Astrocyte (in vitro differentiated cells and primary cell): ENCODE measurements at places on chromosomes 7 and 10.

GRCh38 chr7:607938-608337 lies 88.3 kb upstream of the PDGFA start:
- H3K4me3 ChIP-seq, result no peak overlapping the region
- DNase-seq, result no peak
- H3K36me3 ChIP-seq, result no peaks in the 10 kb centered on the region
- H3K27me3 ChIP-seq, result no peaks in the 10 kb centered on the region

- H3K4me1 ChIP-seq, result no peaks in the 10 kb centered on the region
- H3K4me3 ChIP-seq, result no peak overlapping the region
- H3K27me3 ChIP-seq, result no peaks in the 10 kb centered on the region
Measured at GRCh38 chr10:34474009-34474376, 341.1 kb downstream of the PARD3 start.

DNA sequence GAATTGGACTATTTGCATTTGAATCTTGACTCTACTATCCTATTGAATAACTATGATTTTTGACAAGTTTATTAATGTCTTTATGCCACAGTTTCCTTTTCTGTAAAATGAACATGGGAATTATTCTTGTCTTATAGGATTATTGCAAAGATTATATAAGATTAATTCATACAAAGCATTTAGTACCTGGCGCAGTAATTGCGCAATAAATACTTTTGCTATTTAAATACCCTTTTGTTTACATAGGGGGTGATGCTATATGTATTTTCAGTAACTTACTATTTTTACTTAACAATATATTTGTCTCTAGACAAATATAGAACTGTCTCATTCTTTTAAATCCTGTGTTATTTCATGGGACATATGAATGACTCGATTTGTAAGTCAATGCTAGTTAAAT lies 5.3 kb downstream of the MINPP1 start:
- H3K4me1 ChIP-seq, result peaks cover 10% of the 10 kb centered on the region
- peaks cover 9% of the 10 kb centered on the region for H3K36me3 ChIP-seq
- H3K4me3 ChIP-seq, result no peak overlapping the region
- no peaks in the 10 kb centered on the region for H3K27me3 ChIP-seq

DNA sequence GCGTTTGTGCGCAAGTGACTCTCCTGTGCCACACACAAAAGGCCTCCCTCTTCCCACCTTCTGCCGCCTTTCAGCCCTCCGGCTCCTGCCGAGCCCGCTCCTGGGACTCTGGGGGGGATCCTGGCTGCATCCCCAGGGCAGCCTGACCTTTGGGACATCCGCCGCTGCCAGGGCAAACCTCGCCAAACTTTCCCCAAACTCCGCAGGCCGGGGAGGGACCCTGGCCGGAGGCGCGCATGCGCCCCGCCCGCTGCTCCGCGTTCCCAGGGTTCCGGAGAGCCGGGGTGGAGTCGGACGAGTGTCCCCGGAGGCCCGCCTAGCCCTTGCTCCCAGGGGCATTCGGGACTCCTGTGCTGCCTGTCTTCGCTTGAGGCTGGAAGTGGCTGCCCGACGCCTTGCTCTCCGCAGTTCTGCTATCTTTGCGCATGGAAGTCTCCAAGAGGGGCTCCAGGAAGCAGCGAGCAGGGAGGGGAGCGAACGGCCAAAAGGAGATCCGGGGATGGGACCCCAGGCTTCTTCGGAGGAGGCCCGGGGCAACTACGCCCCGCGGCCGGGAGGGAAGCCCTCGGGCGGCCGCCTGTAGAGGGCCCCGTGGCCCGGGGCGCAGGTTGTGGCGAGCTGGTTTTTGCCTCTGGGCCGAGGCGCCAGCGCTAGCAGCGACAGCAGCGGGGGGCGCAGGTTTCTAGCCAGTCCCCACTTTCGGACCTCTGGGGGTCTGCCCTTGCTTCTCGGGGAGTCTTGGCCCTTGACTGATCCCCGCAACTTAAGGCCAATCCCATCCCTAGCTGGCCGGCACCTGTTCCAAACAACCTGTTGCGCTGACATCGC lies 7.0 kb downstream of the PTF1A start:
- peaks cover 74% of the 10 kb centered on the region for H3K27me3 ChIP-seq
- no peak for DNase-seq
- H3K4me1 ChIP-seq, result peaks cover 2% of the 10 kb centered on the region
- no peak overlapping the region for H3K4me3 ChIP-seq
- no peak overlapping the region for H3K27ac ChIP-seq
- H3K36me3 ChIP-seq, result no peaks in the 10 kb centered on the region

- H3K27ac ChIP-seq, result peak overlapping the region; percentile 92
- H3K27me3 ChIP-seq, result no peaks in the 10 kb centered on the region
- H3K36me3 ChIP-seq, result no peaks in the 10 kb centered on the region
- H3K4me1 ChIP-seq, result peaks cover 50% of the 10 kb centered on the region
Measured at GRCh38 chr7:73893342-73894101, 32.6 kb downstream of the TMEM270 start.

DNA sequence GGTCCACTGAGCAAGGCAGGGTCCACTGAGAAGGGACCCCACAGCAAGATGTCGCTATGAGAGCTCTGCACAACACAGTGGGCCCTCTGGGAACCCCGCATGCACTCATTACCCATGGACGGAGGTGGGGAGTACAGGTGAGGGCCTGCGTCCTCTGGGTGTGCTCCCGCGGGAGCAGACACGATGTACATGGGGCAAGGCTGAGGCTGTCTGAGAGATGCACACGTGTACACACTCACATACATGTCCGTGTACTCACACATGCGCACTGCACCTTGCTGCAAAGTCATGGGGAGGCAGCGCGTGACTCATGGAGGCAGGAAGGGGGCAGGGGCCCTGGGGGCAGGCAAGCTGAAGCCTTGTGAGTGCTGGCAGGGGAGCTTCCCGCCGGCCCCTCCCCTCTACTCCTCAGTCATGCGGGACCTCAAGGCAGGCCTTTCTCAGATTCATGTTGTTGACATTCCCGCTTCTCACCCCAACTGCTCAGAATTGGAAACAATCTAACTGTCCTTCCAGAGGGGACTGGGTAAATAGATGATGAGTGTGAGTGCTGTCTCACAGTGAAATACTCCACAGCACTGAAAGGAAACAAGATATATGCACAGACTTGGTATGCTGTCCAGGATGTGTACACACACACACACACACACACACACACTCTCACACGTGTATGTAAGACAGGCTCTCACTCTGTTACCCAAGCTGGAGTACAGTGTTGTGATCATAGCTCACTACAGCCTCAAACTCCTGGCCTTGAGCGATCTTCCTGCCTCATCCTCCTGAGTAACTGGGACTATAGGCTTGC lies 40.0 kb downstream of the GOLGA7B start:
- no peak overlapping the region for H3K4me3 ChIP-seq
- peak; percentile 63 for DNase-seq
- H3K27me3 ChIP-seq, result peaks cover 9% of the 10 kb centered on the region
- H3K4me1 ChIP-seq, result peaks cover 15% of the 10 kb centered on the region
- no peak overlapping the region for H3K27ac ChIP-seq

GRCh38 chr7:156840134-156840533 lies 52.8 kb downstream of the LMBR1 start:
- no peaks in the 10 kb centered on the region for H3K4me1 ChIP-seq
- no peak for DNase-seq
- H3K27ac ChIP-seq, result no peak overlapping the region
- H3K36me3 ChIP-seq, result no peaks in the 10 kb centered on the region

- no peaks in the 10 kb centered on the region for H3K4me1 ChIP-seq
- no peaks in the 10 kb centered on the region for H3K36me3 ChIP-seq
- no peak overlapping the region for H3K27ac ChIP-seq
- H3K27me3 ChIP-seq, result no peaks in the 10 kb centered on the region
Measured at GRCh38 chr10:98664329-98665042, 217.8 kb upstream of the HPS1 start.

DNA sequence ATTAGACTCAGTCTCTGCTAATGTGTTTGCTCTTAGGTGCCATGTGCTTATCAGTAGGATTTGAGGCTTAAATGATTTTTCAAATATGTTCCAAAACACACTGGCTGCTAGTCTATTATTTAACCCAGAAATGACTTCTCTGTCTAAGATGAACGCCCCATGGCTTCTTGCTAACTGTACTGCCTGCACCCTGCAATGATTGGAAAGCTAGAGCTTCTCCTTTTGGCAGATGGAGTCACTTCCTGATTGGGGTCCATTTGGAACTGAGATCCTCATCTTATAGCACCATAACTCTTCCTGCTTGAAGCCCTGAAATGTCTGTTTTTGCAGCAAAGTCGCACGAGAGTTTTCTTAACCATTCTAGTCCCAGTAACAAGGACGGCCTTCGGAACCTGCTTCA lies 186.5 kb upstream of the ADO start:
- peaks cover 18% of the 10 kb centered on the region for H3K4me1 ChIP-seq
- H3K27ac ChIP-seq, result no peak overlapping the region
- DNase-seq, result no peak
- no peaks in the 10 kb centered on the region for H3K36me3 ChIP-seq
- no peaks in the 10 kb centered on the region for H3K27me3 ChIP-seq
- no peak overlapping the region for H3K4me3 ChIP-seq

DNA sequence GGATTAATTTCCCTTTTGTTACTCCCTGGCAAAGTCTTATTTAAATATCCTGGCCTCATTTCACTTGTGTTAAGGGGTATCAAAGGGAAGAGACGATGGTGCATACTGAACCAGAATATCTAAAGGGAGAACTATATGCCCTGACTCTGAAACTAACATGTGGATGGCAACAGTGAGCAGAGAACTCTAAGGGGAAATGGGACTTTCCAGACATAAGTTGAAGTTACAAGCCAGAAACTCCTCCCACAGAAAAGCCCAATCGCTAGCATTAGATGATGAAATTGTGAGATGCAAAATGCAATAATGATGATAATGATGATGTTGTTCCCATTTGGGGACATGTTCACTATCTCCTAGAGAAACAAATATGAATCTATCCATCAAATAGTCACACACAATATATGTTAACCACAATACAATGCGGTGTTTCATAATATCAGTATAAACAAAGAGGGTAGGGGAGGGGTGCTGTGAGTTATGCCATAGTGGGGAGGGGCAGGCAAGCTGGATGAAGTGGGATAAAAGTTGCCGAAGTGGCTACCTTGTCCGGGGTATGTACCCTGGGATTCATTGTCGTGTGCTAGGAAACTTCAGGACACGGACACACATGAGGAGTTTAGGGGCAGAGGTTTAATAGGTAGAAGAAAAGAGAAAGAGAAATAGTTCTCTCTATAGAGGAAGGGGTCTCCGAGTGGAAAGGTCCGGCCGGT lies 37.1 kb downstream of the TMEM229A start:
- no peaks in the 10 kb centered on the region for H3K36me3 ChIP-seq
- no peaks in the 10 kb centered on the region for H3K4me1 ChIP-seq
- H3K4me3 ChIP-seq, result no peak overlapping the region
- no peaks in the 10 kb centered on the region for H3K27me3 ChIP-seq
- H3K27ac ChIP-seq, result no peak overlapping the region
- no peak for DNase-seq

DNA sequence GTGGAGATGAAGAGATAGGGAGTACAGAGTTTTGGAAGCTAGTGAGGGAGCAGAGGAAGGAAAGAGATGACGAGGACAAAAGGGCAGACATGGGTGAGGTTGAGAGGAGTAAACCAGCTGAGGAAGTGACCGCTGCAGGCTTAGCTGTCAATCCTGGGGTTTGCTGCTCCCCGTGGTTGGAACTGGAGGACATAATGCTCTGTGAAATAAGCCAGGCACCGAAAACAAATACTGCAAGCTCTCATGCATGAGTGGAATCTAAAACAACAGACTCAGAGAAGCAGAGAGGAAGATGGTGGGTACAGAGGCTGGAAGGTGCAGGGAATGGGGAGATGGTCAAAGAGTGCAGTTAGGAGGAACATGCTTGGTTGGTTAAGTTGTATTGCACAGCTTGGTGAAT lies 482.2 kb upstream of the C7orf33 start:
- H3K36me3 ChIP-seq, result no peaks in the 10 kb centered on the region
- no peak for DNase-seq
- H3K27ac ChIP-seq, result no peak overlapping the region
- no peak overlapping the region for H3K4me3 ChIP-seq
- H3K27me3 ChIP-seq, result no peaks in the 10 kb centered on the region
- H3K4me1 ChIP-seq, result no peaks in the 10 kb centered on the region

- H3K36me3 ChIP-seq, result no peaks in the 10 kb centered on the region
- H3K27ac ChIP-seq, result no peak overlapping the region
- no peaks in the 10 kb centered on the region for H3K4me1 ChIP-seq
- H3K4me3 ChIP-seq, result no peak overlapping the region
- DNase-seq, result no peak
Measured at GRCh38 chr7:119254742-119255141, 1018.2 kb upstream of the KCND2 start.

DNA sequence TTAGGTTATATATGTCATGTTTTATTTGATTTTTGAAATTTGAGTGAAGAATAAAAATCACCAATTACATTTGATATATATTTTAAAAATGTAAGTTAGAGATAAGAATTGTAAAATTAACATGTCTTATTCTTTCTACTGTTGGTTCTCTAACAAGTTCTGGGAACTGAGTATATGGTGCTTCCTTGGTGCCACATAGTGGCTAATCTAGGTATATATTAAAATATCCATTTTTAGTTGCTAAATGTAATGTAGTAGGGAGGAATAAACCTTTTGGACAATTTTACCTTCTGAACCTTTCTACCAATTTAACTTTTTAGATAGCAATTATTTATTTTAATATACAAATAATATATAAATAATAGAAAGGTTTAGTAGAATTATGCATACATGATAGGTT lies 17.5 kb downstream of the CFAP69 start:
- H3K27me3 ChIP-seq, result no peaks in the 10 kb centered on the region
- H3K27ac ChIP-seq, result no peak overlapping the region
- H3K36me3 ChIP-seq, result no peaks in the 10 kb centered on the region

- H3K4me1 ChIP-seq, result no peaks in the 10 kb centered on the region
- H3K27ac ChIP-seq, result no peak overlapping the region
- H3K36me3 ChIP-seq, result no peaks in the 10 kb centered on the region
- no peak overlapping the region for H3K4me3 ChIP-seq
Measured at GRCh38 chr10:129658376-129659072, 191.5 kb downstream of the MGMT start.

- H3K27me3 ChIP-seq, result no peaks in the 10 kb centered on the region
- peaks cover 3% of the 10 kb centered on the region for H3K36me3 ChIP-seq
- H3K27ac ChIP-seq, result peak overlapping the region; percentile 76
- no peak overlapping the region for H3K4me3 ChIP-seq
Measured at GRCh38 chr7:137967143-137968018, 34.5 kb downstream of the CREB3L2 start.

DNA sequence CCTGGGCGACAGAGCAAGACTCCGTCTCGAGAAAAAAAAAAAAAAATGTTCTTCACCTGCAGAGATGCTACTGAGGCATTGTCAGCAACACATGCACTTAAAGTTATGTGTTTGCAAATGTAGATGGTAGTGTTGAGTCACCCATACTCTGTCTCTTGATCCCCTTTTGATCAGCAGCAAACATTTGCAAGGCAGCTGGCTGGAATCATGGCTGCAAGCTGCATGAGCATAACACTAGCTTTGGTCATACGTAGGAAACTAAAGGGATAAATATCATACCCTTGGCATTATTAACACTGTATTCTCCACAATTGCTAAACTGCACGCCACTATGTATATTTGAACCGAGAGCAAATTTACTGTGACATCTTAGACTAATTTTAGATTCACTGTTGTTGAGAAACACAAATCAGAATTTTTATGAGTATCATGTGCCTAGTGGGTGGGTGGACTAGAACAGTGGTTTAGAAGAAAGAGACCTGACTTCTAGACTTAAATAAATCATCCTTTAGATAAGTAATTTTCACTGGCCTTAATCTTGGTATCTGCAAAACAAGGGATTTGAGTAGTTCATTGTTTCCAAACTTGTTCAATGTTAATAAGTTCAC lies 229.3 kb upstream of the MEOX2 start:
- H3K4me1 ChIP-seq, result peaks cover 4% of the 10 kb centered on the region
- no peak for DNase-seq
- no peak overlapping the region for H3K4me3 ChIP-seq
- no peak overlapping the region for H3K27ac ChIP-seq
- H3K36me3 ChIP-seq, result no peaks in the 10 kb centered on the region

- H3K27me3 ChIP-seq, result no peaks in the 10 kb centered on the region
- no peak overlapping the region for H3K27ac ChIP-seq
- no peaks in the 10 kb centered on the region for H3K36me3 ChIP-seq
- H3K4me3 ChIP-seq, result no peak overlapping the region
- H3K4me1 ChIP-seq, result no peaks in the 10 kb centered on the region
Measured at GRCh38 chr7:27478084-27478483, 184.6 kb downstream of the HIBADH start.
